ENCODE measurements at places on chromosomes 6 and 20.

DNA sequence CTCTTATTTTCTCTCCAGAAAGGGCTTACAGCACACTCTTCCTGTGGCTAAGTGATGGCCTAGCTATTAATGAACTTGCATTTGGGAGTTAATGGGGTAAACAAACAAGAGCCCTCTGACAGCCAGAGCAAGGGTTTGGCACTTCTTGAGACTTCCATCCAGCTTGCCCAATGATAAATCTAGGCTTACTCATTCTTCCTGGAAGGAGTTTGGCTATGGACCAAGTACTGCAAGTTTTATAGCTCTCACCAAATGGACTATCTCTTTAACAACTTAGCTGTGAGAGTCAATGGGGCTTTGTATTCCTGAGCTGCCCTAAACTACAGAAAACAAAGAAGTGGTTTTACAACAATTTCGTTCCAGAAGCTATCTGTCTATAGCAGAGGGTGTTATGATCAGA, 16.7 kb upstream of the PI3 start:
- DNase-seq, result peak; percentile 19

GRCh38 chr6:168193816-168194721, 115.1 kb upstream of the FRMD1 start:
- no peak for DNase-seq

- DNase-seq, result no peak
These were observed 13.0 kb upstream of the F13A1 start for GRCh38 chr6:6333501-6333900.

GRCh38 chr6:105851113-105851580, 235.0 kb upstream of the PRDM1 start:
- DNase-seq, result no peak

DNA sequence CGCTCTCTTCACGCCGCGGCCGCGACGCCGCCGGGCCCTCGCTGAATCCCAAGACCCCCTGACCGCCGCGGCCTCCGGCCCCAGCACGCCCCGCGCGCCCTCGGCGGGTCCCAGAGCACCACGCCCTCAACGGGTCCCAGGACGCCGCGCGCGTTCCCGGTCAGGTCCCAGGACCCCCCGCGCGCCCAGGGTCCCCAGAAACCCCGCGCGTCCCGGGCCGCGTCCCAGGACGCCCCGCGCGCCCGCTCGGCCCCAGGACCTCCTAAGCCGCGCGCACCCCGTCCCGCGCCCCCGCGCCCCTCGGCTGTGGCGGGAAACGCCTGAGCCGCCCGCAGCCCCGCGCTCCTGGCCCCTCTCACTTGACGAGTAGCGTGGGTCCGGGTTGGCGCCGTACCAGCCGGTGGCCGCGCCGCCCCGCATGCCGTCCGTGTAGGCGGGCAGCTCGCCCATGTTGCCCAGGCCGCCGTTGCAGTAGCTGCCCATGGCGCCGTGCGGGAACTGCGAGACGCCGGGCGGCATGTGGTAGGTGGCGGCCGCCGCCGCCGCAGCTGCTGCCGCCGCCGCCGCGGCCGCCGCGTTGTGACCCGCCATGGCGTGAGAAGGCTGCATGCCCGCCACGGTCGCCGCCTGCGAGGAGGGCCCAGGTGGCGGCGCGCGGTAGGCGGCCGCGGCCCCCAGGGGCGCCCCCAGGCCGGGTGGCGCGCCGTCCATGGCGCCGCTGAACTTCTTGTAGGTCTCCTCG, 556 bp downstream of the NKX2-4 start:
- DNase-seq, result no peak

DNA sequence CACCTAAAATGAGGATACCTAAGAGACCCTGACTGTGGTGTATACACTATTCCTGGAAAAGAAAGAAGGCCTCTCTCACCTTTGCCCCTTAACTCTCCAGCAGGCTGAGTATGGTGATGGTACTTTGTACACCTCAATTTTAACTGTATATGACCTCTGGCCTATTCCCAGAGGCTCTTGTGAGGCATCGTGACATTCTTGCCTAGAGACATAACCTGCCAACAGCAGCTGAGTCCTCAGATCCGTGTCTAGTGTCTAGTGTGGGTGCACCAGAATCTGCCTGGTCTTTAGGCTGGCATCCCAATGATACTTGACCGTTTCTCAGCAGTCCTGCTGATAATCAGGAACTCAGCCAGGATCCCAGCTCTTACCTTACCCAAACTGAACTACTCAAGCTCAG, 20.0 kb downstream of the TP53INP2 start:
- DNase-seq, result no peak

- DNase-seq, result no peak
These were observed 28.1 kb upstream of the OLIG3 start for GRCh38 chr6:137522198-137522798.

GRCh38 chr6:157990321-157991066, 8.8 kb downstream of the SYNJ2 start:
- DNase-seq, result no peak
